ENCODE measurements at places on chromosomes 3 and 15.

- DNase-seq = no peak
These were observed 18.1 kb upstream of the KPNA4 start for GRCh38 chr3:160583451-160583850.

DNA sequence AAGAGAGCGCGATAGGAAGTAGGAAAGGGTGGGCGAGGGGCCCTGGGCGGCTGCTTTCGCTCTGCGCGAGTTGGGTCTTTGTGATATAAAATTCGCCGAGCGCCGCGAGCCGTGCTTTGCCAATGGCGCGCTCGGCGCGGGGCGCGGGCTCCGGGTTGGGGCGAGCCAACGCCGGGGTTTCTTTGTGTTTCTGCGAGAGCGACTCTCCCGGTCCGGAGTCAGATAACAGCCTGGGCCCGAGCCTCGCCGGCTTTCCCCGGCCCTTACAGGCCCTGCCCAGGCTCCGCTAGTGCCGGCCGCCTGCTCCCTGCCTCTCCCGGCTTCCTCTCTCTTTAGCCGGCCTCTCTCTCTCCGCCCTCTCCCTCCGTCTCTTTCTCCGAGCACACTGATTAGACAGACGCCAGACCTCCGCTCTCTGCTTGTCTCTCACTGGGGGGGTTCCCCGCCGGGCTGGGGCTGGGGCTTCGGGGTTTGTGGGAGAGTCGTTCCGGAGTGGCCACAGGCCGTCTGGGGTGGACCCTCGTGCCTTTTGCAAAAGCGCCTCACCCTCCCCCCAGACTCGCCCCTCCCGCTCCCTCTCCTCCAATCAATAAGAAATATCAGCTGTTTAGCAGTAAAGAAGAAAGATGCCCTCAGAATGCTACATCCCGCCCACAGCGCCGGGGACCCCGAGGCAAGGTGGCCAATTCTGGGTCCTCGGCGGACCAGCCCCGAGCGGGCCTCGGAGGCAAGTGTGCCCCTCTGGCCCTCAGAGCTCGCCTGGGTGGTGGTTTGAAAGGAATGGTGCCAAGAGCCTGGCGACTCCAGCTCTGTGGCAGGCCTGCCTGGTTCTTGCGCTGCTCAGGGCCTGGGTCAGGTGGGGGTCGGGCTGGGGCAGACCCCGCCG, 2.9 kb downstream of the NR2F2 start:
- DNase-seq = no peak

GRCh38 chr3:44146073-44146472, 95.6 kb upstream of the TOPAZ1 start:
- no peak for DNase-seq

GRCh38 chr3:170725285-170725731, 139.4 kb upstream of the SLC7A14 start:
- no peak for DNase-seq

GRCh38 chr3:134001251-134001650, 28.5 kb downstream of the SLCO2A1 start:
- no peak for DNase-seq

GRCh38 chr3:191292243-191293015, 36.8 kb upstream of the CCDC50 start:
- DNase-seq = no peak

DNA sequence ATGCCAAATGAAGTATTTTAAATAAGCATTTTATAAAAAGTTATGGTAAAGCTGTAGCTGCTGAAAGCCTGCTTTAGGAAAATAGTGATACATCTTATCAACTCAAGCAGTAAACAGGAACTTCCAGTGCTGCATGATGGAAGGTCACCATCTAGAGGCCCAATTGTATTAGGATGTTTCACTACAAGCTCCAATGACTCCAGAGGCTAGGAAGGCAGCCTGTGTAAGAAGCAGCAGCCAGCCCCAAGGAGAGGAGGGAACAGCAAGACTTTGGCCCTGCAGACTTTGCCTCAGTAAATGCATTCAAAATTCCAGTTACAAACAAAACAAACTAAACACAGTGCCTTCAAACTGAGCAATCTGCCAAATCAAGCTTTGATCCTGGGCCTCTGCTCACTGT, 32.1 kb downstream of the ILDR1 start:
- DNase-seq = no peak
